SK-N-MC (cell line): ENCODE measurements at places on chromosomes 7 and 10.

DNA sequence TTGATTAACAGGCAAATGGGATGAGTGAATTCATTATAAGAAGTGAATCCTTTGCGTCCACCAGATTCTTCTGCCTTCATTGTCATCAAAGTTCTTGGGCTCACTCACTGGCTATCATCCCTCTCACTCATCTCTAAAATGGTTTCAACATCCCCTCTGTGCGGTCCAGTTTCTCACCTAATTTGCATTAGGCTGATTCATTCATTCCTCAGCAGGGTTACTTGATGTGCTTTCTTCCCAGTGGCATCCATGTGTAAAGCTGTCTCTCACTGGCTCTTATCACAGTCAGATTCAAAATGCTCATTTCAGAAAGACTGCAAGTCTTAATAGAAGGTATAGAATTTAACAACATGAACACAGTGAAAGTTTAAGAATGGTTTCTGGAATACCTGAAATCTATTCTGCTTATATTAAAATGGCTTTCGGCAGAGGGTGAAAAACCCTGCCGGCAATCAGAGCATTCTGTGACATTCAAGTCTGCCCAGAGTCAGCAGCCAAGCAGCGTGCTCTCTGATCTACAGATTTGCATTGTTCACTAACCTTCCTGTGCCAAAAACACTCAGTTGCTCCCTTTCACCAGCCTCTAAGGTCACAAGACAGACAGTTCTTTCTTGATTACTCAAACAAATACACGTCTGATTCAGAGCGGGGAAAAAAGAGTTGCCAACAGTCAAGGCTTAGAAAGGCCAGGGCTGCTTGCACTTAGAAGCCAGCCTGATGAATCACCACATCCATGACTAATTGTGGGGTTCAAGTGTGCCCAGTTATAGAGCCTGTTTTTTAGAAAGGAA, 106.7 kb downstream of the TES start:
- DNase-seq = no peak

DNA sequence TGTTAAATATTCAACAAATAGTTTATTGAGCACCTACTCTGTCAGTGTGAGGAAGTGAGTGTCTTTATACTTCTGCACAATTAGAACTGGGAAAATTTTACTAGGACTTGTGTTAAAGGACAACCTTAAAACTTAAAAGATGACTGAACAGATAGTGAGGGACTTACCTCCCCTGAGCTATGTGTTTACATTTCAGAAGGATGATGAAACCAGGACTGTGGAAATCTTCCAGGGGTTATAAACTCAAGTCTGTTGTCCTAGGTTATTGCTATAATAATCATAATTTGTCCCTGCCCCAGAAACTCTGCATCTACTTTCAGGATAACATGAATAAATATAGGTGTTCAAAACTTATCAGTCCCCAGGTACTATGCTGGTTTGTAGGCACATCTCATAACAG, 261.0 kb upstream of the MKLN1 start:
- no peak for DNase-seq

GRCh38 chr7:115153176-115153575, 231.3 kb downstream of the MDFIC start:
- DNase-seq = no peak

DNA sequence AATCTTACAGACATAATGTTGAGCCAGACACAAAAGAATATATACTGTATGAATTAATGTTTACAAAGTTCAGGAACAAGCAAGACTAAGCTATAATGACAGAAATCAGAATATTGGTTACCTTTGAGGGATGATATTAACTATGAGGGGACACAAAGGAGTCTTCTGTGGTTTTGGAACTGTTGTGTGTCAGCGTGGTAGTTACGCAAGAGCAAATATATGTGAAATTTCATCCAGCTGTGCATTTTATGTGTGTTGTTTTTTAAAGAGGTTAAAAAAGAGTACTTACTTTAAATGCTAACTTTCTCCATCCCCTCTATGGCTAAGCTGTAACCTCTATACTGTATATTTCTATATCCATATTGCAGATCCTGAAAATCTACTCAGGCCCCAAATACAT, 14.9 kb downstream of the SLC25A28 start:
- no peak for DNase-seq

GRCh38 chr7:157757776-157758467, 421.1 kb downstream of the DNAJB6 start:
- DNase-seq = no peak

GRCh38 chr10:131979821-131980270, 1.9 kb downstream of the BNIP3 start:
- DNase-seq = no peak
